ENCODE measurements at places on chromosomes 13 and 19.

- DNase-seq = no peak
Measured at GRCh38 chr19:480016-480855, 16.1 kb upstream of the MADCAM1 start.

GRCh38 chr19:23002690-23003422, at the start of gene ZNF728:
Gene ZNF728 (minus strand): TSS chr19:23003176. CDS start chr19:23003030, 146 bp downstream.
- DNase-seq = no peak

GRCh38 chr13:46035066-46035465, 17.5 kb downstream of the ZC3H13 start:
- no peak for DNase-seq

DNA sequence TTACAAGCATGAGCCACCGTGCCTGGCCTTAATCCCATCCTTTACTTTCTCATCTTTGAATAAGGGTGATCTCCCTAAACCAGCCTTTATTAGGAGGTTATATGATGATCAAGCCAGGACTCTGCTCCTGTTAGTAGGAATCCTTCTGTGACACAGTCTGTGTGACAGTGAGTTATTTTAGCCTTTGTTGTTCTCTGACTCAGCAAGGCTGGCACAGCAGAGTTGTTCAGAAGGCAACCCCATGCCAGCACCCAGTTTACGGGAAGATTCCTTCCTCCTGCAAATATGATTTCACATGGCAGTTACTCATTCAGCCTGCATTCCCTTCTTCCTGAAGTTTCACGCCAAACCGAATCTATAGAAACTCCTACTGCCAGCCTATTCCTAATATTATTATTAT, 10.5 kb upstream of the MIER2 start:
- no peak for DNase-seq

DNA sequence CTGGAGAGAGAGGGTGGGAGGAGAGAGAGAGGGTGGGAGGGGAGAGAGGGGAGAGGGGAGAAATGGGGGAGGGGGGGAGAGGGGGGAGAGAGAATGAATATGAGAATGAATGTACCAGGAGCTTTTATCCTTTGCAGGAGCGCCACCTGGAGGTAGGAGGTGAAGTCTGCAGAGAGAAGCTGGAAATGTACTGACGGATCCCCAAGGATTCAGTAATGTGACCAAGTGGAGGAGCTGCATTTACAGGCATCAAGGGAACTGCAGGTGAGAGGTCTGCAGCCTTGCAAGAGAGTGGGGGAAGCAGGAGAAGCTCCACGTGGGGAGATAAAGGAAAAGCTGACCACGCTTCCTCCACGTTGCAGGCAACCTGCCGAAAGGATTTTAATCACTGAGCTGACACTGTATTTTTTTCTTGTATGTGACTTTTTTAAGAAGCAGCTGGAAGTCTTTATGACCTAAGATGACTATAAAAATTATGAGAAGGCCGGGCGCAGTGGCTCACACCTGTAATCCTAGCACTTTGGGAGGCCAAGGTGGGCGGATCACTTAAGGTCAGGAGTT, 33.7 kb downstream of the VSTM1 start:
- peak; percentile 10 for DNase-seq

DNA sequence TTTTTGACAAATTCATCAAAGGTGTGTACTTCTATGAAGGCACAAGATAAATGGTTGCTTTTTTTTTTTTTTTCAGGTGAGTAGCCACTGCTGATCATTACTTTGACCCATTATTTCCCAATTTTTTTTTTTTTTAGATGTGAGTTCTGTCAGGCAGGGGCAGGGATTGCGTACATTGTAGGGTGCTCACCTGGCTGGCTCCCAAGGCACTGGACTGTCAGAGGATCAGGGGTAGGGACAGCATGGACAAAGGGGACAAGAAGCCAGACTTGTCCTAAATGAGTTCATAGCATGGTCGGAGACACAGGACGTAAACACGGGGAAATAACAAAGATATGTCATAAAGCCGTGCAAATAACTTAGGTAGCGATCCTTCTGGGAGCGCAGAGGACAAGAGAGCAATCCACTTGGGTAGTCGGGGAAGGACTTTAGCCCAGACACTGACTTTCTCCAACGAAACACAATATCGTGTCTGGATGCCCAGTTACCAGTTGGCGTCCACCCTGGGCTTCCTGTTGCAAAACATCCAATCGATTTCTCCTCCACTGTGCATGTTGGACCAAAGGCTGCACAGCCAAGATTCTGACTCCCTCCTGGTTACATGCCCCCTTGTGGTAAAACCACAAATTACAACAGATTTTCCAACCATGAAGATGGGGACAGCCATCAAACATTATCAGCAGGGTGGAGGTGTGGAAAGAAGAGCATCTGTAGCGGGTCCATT, 27.5 kb upstream of the KATNAL1 start:
- DNase-seq = peak; percentile 49

GRCh38 chr19:54179921-54180461, 7.0 kb upstream of the TMC4 start:
- DNase-seq = no peak

- DNase-seq = no peak
Measured at GRCh38 chr19:34082289-34083077, 89.8 kb upstream of the LSM14A start.

DNA sequence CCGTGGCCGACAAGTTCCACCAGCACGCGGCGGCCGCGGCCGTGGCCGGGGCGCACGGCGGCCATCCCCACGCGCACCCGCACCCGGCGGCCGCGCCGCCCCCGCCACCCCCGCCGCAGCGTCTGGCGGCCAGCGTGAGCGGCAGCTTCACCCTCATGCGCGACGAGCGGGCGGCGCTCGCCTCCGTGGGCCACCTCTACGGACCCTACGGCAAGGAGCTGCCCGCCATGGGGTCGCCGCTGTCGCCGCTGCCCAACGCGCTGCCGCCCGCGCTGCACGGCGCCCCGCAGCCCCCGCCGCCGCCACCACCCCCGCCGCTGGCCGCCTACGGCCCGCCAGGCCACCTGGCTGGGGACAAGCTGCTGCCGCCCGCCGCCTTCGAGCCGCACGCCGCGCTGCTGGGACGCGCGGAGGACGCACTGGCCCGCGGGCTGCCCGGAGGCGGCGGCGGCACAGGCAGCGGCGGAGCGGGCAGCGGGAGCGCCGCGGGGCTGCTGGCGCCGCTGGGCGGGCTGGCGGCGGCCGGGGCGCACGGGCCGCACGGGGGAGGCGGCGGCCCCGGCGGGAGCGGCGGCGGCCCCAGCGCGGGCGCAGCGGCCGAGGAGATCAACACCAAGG, 821 bp downstream of the ONECUT3 start:
- DNase-seq = no peak

- DNase-seq = no peak
Measured at GRCh38 chr13:81314461-81314860, 973.5 kb upstream of the SPRY2 start.

DNA sequence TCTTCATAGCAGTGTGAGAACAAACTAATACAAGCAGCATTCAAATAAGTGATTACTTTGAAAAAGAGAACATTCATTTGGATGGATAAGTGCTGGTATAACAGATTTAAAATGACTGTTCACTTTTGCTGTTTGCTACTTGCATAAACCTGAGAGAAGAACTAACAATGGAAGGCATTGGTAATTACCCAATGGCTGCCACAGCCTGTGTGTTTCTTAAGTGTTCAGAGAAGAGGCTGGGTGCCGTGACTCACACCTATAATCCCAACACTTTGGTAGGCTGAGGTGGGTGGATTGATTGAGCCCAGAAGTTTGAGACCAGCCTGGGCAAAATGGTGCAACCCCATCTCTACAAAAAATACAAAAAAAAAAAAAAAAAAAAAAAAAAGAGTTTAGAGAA, 4.9 kb upstream of the TEX26 start:
- DNase-seq = no peak

- DNase-seq = peak; percentile 38
Measured at GRCh38 chr19:1608359-1609102, 3.3 kb upstream of the UQCR11 start.

DNA sequence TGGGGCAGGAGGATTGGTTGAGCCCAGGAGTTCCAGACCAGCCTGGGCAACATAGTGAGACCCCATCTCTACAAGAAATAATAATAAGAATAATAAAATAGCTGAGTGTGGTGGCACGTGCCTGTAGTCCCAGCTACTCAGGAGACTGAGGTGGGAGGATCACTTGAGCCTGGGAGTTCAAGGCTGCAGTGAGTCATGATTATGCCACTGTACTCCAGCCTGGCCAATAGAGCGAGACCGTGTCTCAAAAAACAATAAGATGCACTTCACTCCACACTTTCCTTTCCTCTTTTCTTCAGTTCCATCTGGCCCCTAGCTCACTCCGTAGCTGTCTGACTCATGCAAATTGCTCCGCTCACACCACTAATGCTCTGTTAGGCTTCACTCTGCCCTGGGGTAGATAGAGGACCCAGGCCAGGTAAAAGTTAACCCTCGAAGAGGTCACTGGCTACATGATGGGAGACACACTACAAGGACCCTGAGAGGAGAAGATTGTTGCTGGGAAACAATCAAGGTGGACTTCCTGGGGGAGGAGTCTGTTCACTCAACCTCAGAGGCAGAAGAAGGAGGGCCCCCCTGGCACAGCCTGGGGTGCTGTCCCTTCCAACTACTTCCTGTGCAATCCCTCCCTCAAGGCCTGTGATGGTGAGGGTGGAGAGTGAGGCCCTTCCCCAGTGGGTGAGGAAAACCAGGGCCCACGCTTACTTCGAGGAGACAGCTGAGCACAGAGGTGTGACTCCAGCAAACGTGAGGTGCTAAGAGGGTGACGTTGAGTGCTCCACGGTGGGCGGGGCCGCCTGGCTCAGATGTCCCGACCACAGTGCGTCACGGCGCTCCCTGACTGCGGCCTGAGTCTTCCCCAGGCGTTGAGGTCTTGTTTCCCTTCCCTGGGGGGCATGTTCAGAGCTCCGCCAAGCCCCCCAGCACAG, 8.8 kb upstream of the TNFSF9 start:
- DNase-seq = peak; percentile 65
